ENCODE measurements at places on chromosomes 4 and X.

DNA sequence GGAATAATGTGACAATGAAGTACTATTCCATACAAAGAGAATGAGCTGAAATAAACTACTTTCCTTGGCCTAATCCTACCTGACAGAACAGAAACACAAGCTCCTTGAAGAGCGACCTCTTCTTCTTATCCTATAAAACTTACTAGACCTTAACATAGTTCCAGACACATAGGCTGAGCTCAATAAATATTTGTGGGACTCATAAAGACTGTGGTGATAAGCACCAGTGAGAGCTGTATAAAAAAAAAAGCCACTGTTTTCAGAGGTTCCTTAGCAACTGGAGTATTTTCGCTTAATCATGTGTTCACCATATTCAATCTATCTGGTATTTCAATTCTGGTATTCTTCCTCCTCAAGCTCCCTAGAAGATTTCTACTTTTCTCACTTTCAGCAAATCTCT lies 1129.6 kb downstream of the STPG2 start:
- DNase-seq = no peak

GRCh38 chr4:139641218-139641617 lies 24.4 kb upstream of the MGST2 start:
- DNase-seq = no peak

DNA sequence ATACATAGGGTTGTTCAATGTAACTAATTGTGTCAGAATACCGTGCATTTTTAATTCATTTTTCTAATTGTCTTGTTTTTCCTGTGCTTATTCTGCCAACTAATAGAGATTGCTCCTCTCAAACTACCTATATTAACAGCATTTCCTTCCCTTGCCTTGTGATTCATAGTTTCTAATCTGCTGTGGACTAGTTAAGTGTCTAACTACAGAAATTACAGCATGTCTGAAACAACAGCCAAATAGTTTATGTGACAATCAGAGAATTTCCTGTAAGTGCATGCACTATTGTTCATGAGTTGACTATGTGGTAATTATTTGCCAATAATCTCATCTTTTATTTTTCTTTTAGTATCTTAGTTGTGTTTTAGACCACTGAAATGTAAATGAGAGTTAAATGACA lies 4.1 kb upstream of the SEC24B start:
- DNase-seq = no peak

- no peak for DNase-seq
Observed at GRCh38 chr4:20983763-20984575, 283.7 kb downstream of the PACRGL start.

DNA sequence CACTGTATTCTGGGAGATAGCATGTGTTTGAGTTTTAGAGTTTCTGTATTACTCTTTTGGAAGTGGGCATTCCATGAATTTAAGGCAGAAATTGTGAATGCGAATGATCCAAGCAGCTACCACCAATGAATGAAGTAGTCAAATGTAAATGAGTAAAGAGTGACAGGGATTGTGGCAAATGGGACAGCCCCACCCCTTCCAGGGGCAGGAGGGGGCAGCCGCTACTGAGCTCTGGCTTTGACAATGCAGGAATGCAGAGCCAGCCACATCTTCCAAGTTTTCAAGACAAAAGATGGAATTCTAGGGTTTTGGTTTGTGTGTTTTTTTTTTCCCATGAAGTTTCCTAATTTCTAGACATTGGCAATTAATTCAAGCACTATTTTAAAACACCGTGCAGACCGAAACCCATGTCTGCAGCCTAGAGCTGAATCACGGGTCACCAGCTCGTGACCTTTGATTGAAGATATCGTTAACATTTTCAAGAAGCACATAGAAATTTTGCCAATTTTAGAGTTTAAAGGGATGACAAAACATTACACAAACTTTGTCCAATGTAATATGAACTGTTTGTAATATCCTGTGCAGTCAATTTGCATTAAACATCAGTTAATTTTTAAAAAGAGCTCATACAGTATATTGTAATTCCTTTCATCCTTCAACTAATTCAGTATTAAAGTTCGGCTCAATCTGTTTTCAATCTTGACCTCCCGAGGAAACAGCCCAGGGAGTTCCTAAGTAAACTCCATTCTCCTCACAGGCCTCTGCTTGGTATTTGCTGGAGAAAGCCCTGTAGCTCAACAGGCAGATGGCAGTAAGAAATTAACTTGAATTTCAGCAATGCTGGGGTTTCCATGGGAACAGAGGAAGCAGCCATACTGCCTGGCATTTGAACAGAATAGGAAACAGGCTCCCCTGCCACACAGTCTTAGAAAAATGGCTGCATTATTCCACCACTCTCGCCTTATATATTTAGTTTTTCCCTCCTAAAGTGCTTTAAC lies 83.4 kb downstream of the UCHL1 start:
- DNase-seq = no peak

GRCh38 chrX:118254611-118255010 lies 91.3 kb upstream of the WDR44 start:
- DNase-seq = peak; percentile 21

GRCh38 chr4:165715989-165716388 lies 157.0 kb upstream of the TLL1 start:
- no peak for DNase-seq

GRCh38 chr4:82458729-82459128 lies 28.3 kb downstream of the ENOPH1 start:
- no peak for DNase-seq

DNA sequence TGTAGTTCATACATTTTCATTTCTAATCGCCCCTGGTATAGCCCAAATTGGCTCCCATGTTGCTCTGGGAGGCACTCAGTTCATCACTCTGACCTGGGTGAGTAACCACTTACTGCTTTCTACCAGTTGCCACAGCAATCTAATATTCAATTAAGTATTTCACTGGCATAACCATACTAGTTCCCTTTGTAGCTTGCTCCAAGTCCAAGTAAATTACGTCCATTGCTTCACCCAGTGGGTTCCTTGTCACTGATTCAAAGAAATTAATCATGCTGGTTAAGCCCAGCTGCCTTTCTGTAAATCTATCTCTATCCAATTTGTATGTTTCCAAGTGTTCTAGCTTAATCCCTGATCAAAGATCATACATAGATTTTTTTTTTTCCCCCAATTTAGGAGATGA lies 92.0 kb upstream of the CBR4 start:
- DNase-seq = no peak

GRCh38 chr4:33959519-33959918 lies 2284.8 kb downstream of the ARAP2 start:
- DNase-seq = no peak

- no peak for DNase-seq
Observed at GRCh38 chrX:37759878-37760418, 19.9 kb upstream of the CYBB start.

DNA sequence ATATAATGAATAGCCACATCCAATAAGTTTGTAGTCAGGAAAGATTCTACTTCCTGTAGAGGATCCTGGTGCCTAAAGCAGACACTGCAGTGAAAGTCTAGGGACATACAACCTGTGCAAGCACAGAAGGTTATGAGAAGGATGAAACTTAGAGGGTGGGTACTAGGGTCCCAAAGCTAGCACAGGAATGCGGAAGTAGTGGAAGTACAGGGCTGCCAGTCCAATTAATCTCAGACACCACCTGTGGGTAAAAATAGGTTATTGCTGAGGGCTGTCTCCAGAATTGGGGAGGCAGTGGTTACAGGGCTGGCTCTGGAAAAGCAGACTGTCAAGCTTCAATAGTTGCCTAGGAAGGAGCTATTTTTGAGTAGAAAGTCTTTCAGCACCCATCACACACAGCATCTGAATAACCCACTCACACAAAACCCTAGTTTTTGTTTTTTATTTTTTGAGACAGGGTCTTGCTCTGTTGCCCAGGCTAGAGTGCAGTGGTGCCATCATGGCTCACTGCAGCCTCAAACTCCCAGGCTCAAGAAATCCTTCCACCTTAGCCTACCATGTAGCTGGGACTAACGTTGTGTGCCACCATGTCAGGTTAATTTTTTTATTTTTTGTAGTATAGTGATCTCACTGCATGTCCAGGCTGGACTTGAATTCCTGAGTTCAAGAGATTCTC lies 50.8 kb upstream of the ELF2 start:
- peak; percentile 51 for DNase-seq

- no peak for DNase-seq
Observed at GRCh38 chr4:184395451-184395917, 78.9 kb downstream of the IRF2 start.

- no peak for DNase-seq
Observed at GRCh38 chrX:1412551-1413161, 20.7 kb upstream of the SLC25A6 start.

GRCh38 chr4:74037076-74037955 lies 1.2 kb downstream of the CXCL3 start:
- DNase-seq = no peak

- no peak for DNase-seq
Observed at GRCh38 chr4:131450572-131451209, 1698.4 kb upstream of the PCDH10 start.

DNA sequence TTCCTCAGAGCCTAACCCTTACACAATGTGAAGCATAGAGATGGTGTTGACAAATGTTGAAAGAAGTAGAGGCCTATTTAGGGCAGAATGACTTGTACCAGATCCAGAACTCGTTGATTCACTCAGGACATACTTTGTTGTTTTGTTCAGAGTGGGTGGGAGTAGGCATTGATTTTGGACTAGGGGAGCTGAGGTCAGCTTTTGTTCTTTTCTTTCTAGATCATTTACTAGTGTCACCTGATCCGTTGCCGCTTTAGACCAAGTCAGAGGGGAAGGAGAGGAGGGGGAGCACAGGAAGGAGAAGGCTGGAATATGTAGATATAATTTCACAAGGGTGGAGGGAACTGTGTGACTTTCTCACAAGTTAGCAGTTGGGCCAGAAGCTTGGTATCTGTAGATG lies 282.4 kb upstream of the GPC4 start:
- DNase-seq = no peak

DNA sequence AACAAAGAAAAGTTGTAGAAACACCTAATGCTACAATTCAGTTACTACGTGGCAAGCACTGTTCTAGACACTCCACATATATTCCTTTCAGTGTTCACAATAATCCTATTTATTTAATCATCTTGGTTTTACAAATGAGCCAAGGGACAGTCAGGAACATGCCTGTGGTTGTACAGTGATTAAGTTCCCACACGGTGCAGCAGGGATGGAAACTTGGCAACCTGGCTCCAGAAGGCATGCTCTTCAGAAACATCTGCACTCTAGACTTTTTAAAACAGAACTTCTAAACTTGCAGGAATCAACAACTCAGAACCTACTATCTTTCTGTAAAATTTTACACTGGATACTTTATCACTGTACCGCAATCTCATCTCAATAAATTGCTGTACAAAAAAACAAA lies 32.1 kb downstream of the TAPT1 start:
- DNase-seq = no peak

GRCh38 chr4:165965503-165965902 lies 92.5 kb downstream of the TLL1 start:
- no peak for DNase-seq

DNA sequence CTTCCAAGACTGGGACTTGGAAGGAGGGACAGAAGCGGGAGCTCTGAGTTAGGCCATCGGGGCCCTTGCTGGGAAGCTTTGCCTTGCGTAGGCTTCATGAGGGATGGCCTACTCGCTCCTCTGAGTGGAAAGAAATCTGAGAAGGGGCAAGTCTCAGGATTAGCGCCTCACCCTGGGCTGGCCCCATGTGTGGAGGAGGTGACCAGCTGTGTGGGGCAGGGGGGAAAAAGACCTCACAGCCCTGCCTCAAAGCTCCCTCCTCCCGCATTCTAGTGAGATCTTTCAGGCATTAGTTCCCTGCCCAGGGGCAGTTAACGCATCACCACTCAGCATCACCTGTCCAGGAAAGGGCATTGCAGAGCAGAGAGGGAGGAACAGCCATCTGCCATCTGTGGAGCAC lies 156.1 kb downstream of the ENPP6 start:
- DNase-seq = no peak

GRCh38 chr4:177051473-177052060 lies 258.1 kb upstream of the NEIL3 start:
- peak; percentile 3 for DNase-seq

Measured in AML-193 (cell line).